ENCODE measurements at places on chromosomes 12 and 14.

GRCh38 chr12:80205960-80206359 is 106.6 kb downstream of the OTOGL start:
- DNase-seq = no peak

DNA sequence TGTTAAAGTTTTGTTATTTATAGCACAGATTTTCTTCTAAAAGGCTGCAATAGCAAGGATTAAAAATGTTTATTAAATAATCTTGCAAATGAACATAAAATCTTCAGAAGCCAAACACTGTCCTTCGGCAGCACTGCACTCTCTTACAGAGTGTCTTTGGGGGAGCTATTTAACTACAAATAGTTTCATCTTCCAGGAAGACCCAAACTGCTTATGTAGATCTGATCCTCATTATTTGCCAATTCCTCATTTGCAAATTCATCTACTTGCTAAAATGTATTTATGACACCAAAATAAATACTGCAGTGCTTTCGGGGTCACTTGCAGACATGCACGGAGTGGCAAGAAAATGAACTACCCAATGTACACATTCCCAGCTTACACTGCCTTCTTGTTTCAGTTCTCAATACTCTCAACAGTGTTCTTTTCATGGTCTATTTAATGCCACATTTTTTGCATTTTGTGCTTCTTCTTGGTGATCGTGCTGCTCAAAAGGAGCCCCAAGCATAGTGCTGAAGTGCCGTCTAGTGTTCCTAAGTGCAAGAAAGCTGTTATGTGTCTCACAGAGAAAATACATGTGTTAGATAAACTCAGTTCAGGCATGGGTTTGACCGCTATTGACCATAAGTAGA is 128.1 kb downstream of the PRKD1 start:
- no peak for DNase-seq

DNA sequence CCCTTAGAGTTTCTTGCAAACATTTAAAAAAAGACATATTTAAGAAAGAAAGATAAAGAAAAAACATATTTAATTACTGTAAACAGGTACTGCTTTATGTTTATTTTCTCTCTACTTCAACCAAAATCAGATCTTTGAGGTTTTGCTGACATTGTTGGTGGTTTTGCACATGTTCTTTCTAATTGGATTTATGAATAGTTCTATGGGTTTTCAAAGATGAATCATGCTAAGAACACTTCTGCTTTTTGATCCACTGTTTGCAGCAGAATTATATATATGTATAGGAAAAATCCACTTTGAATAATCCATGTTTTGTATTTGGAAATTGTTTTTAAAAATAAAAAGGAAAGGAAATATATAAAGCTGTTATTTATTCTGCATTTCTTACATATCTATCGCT is 78.4 kb downstream of the FRMD6 start:
- no peak for DNase-seq

DNA sequence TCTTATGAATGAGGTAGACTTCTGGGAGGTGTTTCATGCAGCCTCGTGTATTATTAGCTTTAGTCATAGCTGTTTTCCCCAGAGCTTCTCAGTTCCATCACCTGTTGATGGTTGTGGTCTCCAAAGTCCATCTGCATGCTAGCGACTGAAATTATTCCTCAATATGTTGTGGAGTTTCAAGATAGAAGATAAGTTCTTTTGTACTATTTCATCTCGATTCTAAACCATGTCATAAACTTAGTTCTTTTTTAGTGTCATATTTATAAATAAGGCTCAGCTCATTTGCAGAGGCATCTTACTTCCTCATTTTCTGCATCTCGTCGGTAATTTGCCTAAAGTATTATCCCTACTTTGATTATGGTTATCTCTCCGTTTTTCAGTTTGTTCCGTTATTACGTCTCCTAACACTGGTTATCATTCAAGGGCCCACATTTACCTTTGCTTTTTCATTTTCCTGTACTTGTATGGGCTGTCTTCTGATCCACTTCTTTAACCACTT is 119.1 kb downstream of the ITPR2 start:
- peak; percentile 39 for DNase-seq

- DNase-seq = no peak
Measured at GRCh38 chr12:99137124-99137855, 492.2 kb downstream of the APAF1 start.

DNA sequence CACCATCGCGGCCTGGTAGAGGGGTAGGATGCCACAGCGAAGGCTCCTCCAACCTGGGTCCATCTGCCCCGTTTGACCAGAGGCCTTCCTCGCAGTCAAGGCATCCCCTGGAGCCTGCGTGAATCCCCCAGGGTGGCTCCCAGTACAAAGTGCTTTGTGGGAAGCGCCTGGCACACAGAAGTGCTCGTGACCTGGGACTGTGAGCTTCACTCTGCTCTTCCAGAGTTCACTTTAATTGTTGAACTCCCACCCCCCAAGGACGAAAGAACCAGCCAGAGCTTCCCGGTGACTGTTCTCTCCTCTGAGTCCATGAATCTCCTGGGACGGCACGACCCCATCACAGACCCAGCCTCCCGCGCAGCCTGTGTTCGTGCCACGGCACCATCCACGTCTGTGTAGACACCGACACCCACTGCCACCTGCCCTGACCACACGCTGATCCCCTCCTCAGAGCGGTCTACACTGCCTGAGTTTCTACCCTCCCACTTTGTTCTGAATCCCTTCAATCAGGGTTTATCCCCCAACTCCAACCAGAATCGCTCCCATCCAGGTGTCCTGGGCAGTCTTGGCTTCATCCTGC is 15.9 kb downstream of the P2RX2 start:
- no peak for DNase-seq

DNA sequence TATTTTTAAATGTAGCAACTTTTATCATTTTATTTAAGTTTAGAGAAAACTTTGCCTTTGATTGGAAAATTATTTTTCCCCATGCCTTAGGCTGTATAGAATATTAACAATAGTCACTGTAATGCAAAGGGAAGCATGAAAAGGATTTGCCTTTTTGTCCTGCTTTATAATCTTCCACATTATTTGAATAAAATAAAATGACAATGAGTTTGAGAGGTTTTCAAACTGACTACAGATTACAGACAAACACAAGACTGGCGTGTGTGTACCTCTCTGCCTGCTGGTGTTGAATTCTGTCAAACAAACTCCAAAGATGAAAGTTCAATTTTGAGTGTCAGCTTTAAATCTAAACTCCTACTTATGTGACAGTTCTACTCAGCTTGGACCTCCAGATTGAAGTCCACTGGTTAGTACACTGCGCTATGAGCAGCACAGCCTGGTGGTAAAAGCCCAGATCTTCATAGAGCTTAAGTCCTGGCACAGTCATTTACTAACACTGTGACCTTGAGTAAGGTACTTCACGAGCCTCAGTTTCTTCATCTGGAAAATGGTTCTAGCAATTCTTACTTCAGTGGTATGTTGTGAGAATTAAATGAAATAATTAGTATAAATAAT is 98.3 kb upstream of the CPNE8 start:
- no peak for DNase-seq

DNA sequence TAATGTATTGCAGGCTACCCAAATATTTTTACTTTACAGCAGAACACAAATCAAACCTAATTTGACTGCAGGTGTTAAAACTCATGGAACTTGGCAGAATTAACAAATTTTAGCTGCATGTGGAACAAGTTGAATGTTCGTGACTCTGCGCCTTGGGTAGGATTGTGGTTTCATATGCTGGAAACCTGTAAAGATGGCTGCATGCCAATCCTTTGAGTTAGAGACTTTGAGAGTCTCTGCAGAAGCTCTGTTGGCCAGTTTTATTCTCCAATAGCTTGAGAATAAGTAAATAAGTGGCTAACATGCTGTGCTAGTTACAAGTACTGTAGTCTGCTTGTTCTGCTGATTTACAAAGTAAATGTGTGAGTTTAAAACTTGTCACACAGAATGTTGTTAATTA is 77.8 kb downstream of the PDE6H start:
- DNase-seq = no peak

DNA sequence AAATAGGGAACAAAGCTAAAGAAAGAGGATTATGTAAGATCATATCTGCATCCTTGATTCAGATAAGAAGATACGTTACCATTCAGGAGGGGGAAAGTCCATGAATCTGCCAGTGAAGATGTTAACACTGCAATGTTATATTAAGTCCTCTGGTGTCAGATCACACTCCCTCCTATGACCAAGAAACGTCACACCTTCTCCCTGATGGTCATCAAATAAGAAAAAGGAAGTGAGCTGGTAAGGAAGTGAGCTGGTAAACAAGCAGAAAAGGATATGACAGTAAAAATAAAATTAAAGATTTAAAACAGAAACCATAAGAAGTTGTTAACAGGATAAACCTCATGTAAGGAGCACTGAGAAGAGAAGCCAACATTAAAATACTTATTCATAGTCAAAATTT is 340.2 kb downstream of the SEC23A start:
- DNase-seq = no peak

GRCh38 chr14:96940009-96940408 is 142.8 kb downstream of the VRK1 start:
- no peak for DNase-seq

DNA sequence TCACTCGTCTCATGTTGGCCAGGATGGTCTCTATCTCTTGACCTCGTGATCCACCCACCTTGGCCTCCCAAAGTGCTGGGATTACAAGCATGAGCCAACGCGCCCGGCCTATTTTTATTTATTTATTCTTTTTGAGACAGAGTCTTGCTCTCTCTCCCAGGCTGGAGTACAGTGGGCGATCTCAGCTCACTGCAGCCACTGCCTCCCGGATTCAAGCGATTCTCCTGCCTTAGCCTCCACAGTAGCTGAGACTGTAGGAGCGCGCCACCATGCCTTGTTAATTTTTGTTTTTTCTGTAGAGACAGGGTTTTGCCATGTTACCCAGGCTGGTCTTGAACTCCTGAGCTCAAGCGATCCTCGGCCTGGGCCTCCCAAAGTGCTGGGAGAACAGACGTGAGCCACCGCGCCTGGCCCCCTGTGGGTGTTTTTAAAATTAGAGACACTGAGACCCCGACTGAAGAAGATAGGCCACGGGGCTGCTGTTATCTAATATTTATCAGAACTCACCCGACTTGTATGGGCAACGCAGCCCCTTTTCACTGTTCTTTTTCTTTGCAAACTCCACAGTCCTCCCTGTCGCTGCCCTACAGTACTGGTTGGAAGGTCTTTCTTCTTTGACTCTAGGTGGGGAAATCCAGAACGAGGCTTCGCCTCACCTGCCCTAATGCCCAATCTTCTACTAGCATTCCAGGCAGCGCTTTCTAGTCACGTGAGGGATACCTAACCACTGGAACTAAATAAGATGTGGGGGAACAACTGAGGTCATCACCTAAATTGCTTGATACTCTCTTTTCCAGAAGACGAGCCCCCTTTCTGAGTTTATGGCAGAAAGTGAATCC is 1.4 kb upstream of the GABARAPL1 start:
- no peak for DNase-seq

DNA sequence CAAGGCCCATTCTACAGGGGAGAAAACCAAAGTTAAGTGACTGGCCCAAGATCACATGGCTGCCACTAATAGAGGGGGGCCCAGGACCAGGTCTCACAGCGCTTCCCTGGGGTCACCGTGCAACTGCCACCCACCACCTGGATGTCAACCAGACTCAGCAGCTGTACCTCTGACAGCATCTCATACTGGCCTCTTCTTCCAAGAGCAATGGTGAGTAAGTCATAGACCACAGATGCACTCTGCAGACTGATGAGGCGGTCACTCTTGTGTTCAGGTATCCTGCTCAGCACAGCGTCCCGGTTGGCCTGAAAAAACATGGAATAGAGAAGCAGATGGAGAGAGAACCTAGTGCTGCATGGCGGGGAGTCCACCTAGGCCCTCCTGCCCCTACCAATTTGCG is 139.9 kb downstream of the TTC7B start:
- no peak for DNase-seq

DNA sequence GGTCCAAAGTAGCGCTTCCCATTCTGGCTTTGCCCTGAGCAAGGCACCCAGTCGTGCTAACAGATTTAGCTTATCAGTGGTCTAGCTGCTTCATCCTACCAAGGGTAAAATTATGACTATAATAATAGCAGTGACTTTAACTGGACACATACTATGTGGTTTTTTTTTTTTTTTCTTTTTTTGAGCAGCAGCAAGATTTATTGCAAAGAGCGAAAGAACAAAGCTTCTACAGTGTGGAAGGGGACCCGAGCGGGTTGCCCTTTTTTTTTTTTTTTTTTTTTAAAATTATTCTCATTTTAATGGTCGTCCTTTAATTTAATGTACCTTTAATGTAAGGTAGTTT is 505 bp downstream of the HELB start:
- no peak for DNase-seq

DNA sequence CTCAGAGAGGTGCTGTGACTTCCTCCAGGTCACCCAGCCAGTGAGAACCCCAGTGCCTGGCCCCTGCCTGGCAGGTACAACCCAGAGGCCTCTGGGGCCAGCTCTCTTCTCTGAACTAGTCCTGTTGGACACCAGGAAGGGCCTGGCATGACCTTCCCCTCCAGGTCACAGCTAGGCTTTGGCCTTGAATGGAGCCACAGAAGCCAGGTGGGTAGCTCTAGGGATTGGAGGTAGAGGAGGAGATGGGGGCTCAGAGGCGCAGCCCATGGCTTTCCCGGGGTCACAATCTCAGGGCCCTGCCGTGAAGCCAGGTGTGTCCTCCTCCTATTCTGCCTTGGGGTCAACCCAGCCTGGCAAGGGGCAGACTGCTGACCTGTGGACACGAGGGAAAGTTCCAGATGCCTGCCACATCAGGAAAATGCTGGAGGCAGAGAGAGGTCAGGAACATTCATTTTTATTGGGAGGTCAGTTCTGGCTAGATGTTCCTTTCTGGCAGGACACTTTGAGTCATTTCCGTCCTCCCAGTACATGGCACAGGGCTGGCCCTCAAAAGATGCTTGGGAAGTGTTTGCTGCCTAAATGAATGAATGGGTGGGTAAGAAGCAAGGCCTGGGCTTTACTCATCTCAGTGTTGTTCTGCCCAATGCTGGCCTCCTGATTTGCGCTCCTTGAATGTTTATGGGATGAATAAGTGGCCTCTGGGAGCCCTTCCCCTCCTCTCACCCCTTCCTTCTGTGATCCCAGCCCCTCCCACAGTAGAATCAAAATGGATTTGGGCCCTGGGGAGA is 25.4 kb downstream of the FAM222A start:
- DNase-seq = no peak

DNA sequence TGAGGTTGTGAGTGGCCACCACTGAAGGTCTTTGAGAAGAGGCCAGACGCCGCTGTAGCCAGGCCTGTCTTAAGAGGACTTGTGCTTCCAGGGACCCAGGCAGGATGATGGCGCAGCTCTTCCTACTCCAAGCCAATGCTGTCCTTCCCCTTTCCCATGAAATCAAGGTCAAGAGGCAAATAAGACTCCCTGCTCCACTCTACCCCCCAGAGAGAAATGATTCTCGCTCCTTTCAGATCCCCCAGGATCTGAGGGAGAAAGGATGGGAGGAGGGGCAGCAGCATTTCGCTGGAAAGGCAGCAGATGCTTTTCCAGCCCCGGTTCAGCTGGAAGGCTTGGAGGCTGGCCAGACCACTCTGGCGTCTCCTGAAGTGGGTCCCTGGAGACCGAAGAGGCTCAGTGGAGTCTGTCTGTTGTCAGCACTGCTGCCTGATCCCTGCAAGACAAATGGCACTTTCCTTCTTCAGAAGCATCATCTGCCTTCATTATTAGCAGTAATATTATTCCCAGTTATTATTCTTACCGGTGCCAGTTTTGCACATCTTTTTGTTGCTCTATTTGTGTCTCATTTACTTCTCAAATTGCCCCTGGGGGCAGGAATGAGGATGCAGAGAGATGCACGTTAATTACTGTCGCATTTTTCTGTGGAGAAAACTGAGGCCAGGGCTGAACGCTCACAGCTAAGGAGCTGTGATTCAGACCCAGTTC is 51.4 kb downstream of the C14orf132 start:
- DNase-seq = no peak

- no peak for DNase-seq
Measured at GRCh38 chr14:28896337-28896736, 129.8 kb downstream of the FOXG1 start.

All from GM12864 (cell line).